ENCODE measurements at places on chromosomes 2 and 18.

- no peak for DNase-seq
Observed at GRCh38 chr2:15780912-15781574, 159.3 kb upstream of the MYCN start.

- no peak for DNase-seq
Observed at GRCh38 chr18:46008531-46008930, 41.4 kb upstream of the EPG5 start.

DNA sequence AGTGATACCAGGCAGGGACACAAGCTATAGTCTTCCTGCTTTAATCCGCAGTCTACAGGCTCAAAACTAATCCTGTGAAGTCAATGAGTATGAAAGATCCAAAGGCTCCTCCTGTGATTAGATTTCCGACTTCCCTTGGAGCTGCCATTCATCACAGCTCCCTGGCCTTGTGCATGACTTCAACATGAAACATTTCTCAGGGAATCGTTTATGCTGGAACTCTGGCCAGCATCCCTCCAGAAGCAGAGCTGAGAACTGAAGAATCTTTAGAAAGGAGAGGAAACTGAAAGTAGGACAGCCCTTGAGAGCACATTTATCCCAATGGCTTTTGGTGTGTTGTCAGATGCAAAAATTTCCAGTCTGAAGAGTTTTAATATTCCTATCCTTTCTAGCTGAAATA, 84.3 kb upstream of the SESTD1 start:
- no peak for DNase-seq

- DNase-seq = no peak
Observed at GRCh38 chr18:79597176-79597830, 82.3 kb upstream of the CTDP1 start.

DNA sequence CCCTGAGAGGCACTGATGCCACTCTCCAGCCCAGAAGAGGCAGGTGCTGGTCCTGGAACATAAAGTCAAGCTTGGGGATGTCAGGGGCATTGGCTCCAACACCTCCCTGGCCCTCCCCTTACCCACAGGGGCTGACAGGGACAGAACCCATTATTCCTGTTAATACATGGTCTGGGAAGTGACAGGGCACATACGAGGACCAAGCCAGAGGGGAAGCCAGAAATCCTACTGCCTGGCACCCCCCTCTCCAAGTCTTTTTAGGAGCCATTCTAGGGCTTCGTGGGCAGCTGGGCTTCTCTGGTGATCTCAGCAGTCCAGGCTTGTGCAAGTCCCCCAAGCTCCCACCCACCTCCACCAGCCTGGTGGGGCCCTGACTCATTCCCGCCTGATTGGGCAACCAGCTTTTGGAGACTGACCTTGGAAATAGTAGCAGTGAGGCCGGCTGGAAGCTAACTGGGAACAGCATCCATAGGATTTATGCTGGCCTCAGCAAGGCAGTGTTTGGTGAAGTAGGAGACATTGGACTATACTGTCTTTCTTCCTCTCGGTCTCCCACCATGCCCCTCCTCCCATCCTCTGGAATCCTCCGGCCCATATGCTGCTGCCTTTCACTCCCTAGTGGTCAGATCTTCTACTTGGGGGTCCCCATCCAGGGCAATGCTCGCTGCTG, 86.4 kb upstream of the HK2 start:
- no peak for DNase-seq

GRCh38 chr2:157751462-157752058, 122.9 kb upstream of the ACVR1C start:
- DNase-seq = peak; percentile 21

GRCh38 chr2:61179701-61180639, 18.0 kb downstream of the C2orf74 start:
- peak; percentile 89 for DNase-seq

DNA sequence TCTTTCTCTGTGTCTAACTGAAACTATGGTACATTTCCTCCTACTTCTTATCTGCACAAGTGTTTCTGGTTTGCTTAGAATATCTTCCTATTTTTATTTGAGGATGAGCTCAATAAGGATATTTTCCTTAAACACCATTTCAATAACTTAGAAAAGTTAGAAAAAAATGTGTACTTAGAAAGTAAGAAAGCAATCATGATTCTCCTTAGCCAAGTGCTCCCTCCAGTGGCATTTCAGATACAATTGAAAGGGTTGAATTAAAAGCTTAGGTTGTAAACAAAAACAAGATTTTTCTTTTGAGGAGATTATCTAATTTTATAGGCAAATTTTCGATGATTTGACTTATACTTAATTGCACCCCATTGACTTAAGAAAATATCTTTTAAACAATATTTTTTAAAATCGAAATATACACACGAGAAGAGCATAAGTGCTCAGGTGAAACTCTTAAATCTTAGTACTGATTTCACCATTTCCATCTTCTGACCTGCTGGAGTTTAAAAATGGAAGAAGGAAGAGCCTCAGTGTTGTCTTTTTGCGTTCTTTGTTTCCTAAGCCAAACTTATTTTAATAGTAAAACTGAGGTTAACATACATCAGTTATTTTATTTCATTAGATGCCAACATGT, 26.9 kb downstream of the C18orf63 start:
- DNase-seq = no peak

DNA sequence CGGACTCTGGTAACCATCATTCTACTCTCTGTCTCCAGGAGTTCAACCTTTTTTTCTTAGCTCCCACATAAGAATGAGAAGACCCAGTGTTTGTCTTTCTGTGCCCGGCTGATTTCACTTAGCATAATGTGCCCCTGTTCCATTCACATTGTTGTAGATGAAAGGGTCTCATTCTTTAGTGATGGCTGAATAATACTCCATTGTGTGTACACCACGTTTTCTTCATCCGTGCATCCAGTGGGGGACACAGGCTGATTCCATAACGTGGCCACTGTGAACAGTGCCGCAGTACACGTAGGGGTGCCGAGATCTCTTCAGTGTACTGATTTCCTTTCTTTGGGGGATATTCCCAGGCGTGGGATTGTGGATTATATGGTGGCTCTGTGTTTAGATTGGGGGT, 72.3 kb upstream of the NFATC1 start:
- no peak for DNase-seq

DNA sequence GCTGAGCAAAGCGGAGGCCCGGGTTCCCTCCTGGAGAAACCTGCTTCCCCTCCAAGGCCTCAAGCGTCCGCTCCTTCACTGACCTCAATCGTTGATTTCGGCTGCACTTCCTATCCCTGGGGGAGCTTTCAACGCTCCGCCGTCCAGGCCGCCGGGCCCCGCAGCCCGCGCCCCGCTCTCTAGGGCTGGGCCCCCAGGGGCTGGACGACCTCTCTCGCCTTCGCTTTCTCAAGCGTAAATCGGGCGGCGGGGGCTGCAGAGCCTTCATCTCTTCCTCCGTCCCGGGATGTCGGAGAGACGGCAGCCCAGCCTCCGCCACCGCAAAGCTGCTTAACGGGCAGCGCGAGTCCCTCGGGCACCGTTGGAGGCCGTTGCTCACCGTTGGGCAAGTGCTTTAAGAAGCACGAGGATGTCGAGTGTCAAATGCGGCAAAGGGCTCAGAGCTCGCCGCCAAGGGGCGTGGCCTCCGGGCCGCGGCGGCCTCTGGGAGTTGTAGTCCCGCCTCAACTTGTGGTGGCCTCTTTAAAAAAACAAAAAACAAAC, 8.5 kb downstream of the HES6 start:
- peak; percentile 78 for DNase-seq

DNA sequence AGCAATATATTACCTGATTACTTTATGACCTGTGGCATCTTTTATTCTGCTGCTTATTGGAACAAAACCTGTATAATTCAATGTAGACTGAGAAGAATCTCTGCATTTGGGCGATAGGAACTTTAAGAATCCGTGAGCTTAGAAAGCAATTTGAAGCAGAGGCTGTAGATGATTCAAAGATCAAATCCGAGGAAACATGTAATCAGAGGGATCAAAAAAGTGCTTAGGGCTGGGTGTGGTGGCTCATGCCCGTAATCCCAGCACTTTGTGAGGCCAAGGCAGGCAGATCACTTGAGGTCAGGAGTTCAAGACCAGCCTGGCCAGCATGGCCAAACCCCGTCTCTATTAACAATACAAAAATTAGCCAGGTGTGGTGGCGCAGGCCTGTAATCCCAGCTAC, 198.4 kb downstream of the MTX2 start:
- no peak for DNase-seq

- DNase-seq = no peak
Observed at GRCh38 chr2:237782181-237782580, 16.4 kb upstream of the RBM44 start.

- DNase-seq = no peak
Observed at GRCh38 chr2:145635706-145636427, 1115.9 kb upstream of the ZEB2 start.

- no peak for DNase-seq
Observed at GRCh38 chr2:61640406-61640805, 102.2 kb upstream of the XPO1 start.

DNA sequence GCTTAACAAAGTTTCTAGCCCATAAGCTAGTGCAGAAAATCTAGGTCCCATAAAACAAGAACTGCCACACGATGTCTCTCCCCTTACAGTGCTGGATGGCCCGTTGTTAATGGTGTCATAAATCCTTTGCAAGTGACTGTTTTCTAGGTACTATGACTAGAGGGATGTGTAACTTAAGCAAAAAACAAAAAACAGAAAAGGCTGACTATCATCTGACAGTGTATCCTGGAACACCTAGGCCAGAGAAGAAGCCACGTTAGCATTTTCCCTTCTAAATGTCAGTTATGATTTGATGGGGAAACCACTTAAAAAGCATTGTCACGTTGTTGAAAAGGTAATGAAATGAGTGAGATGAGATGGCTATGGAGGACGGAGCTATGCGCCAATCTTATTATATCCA, 2.4 kb downstream of the CASP8 start:
- DNase-seq = no peak

DNA sequence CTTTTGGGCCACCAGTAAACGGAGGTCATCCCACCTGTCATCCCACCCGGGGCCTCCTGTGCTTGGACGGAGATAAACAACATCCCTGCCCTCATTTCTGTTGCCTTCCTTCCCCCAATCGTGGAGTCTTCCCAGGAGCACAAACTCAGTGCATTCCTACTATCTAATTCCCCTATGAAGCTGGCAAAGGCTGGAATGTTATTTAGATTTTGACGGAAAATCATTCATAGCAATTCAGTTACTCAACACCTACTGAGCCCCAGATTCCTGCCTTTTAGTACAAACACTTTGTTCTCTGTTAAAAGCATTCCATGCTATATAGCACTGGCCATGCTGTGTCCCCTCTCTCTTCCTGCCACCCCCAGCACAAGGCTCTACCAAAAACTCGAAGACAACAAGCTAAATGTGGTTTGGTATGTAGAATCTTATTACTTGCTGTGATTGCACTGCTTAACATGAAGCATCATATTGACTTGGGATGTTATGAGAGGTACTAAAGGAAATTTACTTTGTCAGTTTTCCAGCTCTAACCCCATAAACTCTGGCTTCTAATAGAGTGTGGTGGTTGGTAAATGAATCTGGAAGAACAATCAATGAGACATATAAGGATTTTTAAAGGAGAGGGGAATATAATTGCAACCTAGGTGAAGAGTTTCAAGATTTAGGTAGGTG, 32.3 kb upstream of the IMPA2 start:
- no peak for DNase-seq

DNA sequence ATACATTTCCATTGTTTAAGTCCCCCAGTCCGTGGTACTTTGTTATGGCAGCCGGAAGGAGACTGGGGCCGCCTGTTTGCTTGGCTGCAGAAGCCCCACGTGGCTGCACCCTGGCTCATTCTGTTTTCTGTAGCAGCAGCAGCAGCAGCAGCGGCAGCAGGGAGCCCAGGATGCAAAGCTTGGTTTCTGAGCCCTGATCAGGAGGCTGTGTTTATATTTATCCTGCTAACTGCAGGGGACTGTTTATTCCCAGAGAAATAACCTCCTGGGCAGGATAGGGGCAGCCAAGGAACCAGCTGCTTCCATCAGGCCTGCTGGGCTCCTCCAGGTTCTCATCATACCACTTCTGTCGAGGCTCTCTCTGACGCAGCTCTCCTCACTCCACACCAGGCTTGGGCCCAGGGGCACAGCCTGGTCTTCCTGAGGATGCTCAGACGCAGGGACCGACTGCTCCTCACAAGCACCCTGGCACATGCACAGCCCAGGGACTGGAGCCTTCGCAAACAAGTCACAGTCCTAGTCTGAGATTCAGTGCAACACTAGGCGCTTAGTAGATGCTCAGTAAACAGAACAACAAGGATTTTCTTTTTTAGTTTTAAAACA, 139.0 kb downstream of the MSH2 start:
- no peak for DNase-seq

GRCh38 chr2:110770959-110771431, 38.6 kb downstream of the ACOXL start:
- DNase-seq = no peak

GRCh38 chr18:13300029-13300428, 81.5 kb downstream of the LDLRAD4 start:
- no peak for DNase-seq

GRCh38 chr2:137959166-137959565, 5.1 kb upstream of the HNMT start:
- DNase-seq = no peak

- no peak for DNase-seq
Observed at GRCh38 chr18:24862201-24862816, 401.9 kb downstream of the HRH4 start.

GRCh38 chr2:215870986-215871385, 142.4 kb downstream of the MREG start:
- no peak for DNase-seq

DNA sequence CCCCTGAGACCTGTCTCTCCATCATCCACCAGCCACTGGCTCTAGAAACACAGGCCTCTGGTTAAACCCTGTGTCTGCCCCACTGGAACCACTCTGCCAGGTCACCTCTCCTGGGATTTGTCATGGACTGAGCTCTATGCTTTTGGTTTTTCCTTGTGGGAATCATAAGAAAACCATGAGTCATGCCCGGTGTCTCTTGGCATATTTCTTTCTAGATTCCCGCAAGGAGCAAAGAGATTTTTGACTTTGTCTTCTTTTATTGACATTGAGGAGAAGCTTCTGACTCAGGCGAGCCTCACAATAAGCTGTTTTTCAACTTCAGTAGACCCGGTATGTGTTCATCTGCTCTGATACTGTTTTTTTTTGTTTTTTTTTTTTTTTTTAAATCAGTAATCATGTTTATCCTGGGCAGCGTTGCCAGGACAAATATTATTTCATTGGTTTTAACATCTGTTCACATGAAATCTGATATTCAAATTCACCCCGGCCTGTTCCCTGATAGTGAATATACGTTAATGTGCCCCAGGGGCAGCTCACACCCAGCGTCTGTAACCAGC, 207.1 kb downstream of the ACKR3 start:
- no peak for DNase-seq
